ENCODE measurements at places on chromosomes 2 and 18.

DNA sequence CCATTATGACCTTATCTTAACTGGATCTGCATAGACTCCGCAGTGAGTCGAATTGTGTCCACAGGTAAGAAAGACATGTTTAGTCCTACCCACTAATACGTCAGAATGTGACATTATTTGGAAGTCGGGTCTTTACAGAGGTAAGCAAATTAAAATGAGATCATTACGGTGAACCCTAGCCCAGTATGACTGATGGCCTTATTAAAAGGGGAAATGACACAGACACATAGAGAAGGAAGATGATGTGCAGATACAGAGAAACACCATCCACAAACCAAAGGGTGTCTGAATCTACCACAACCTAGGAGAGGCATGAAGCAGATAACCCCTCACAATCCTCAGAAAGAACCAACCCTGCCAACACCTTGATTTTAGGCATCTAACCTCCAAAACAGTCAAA lies 135.6 kb downstream of the GALNT1 start:
- DNase-seq, result no peak

DNA sequence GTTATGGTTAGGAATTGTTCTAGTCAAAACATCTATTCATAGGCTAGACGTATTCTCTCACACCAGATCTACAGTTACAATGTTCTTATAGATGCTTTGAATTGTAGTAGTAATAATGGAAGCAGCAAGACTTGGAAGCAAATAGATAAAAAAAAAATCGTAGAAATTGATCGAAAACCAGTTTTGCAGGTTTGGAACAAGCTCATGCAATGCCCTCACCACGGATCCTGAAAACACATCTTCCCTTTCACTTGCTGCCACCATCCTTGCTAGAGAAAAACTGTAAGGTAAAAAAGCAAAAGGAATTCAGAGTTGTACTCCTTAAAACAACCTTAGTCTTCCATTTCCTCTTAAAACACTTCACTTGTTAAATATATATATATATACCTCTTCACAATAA lies 4.4 kb downstream of the SULT1C4 start:
- DNase-seq, result no peak

GRCh38 chr2:42096869-42097591 lies 49.2 kb downstream of the PKDCC start:
- no peak for DNase-seq

DNA sequence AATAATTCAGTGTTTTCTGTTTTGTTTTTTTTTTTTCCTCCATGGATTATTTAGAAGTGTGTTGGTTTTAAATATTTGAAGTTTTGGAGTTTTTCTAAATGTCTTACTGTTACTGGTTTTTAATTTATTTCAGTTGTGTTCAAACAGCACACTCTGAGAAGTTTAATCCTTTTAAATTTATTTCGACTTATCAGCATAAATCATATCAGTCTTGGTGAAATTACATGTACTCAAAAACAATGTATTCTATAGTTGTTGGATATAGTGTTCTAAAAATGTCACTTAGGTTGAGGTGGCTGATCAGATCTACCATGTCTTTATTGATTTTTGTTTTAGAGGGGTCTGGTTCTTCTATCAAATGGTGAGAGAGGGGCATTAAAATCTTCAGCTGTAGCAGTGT lies 134.7 kb downstream of the NCOA1 start:
- no peak for DNase-seq

- DNase-seq, result peak; percentile 35
Observed at GRCh38 chr2:136917411-136917881, 152.1 kb downstream of the THSD7B start.

DNA sequence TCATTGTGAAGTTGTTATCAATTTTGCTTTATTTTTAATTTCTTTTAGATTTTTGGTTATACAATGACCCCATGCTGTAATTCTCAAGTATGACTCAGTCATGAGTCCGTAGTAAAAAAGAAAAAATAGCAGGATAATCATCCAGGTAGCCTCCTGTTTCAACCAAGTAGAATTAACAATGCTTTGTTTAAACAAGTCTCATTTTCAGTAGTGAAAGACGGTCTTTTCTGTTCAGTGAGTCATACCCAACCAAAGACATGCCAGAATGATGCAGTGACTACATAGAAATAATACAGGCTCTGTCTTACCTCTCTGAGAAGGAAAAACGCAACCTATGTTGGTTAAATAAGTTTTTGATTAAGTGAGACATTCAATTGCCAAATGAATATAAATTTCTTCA lies 67.8 kb upstream of the DSC1 start:
- DNase-seq, result no peak

GRCh38 chr2:99857372-99857771 lies 285.0 kb downstream of the AFF3 start:
- DNase-seq, result no peak

- peak; percentile 10 for DNase-seq
Observed at GRCh38 chr2:126839796-126840195, 58.9 kb upstream of the TEX51 start.

DNA sequence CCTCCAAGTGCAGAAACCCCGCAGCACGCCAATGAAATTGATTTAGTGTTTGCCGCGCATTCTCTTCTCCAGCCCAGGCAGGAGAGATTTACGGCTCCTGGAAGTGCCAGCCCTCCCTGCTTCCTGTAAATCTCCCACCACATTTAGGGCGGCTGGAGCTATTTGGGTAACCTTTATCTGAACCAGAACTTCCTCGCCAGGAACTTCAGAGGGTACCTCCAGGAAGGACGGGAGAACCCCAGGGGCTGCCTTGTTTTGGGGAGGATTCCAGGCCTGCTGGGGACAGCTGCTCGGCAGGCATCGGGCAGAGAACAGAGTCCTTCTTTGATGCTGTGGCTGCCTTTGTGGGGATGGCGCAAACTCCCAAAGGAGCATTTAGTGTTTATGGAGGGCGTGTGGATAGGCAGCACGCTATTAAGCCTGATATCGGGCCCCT lies 122.0 kb upstream of the MYCN start:
- DNase-seq, result no peak

GRCh38 chr2:200575957-200576356 lies 9.9 kb upstream of the AOX1 start:
- DNase-seq, result no peak

DNA sequence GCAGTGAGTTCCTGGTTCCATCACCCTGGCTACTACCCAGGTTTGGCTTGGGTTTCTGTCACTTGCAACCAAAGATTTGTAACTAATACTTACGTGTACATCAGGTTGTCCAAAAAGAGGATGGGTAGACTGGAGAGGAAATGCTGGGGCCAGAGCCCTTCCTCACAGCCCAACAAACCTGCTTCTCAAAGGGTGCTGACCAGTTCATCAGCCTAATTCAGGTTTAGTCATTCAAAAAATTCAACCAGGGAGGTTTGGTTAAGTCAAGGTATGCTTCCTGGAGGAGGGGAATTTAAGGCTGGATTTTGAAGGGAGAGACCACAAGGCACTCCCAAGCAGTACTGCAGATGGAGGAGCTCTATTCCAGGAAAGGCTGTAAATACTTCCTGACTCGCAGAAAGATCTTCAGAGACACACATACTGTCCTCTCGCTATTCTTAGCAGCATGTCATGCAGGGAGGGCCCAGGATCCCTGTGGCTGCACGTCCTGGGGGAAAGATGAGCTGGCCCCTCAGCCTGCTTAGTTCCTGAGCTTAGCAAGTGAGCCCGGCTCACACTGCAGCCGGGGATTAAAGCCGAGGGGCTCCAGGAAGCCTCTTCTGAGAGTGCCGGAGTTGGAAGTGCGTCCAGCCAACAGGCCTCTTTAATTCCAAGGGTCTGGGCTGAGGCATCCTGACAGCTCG lies 40.0 kb upstream of the BIN1 start:
- DNase-seq, result no peak
